ENCODE measurements at places on chromosomes 3 and 15.

DNA sequence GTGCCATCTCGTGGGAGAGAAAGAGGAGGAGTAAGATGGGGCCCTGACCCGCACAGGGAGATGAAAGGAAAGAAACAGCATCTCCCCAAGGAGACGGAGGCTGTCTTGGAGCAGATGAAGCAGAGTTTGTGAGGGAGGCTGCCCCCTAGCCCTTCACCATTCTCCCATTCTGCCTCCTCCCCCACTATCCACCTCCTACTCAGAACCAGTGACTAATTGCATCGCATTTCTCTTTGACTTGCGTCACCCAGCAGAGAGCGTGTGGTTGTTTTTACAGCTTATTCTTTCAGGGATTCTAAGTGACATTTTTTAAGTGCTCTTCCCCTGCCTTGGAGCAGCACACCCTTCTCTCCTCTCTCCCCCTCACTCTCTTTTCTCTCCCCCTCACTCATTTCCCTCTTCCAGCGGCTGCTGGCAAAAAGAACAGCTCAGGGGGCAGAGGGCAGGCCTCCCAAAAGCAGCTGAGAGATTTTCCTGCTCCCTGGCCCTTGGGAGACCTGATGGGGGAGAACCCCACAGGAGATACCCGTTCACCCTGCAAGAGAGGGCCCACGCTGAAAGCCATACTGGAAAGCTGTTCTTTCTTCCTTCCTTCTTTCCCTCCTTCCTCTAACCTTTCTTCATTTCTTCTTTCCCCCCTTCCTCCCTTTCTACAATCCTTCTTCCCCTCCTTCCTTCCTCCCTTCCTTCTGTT, 91.8 kb downstream of the MRPL46 start:
- DNase-seq: no peak

GRCh38 chr15:42716626-42717025, 20.3 kb downstream of the CDAN1 start:
- no peak for DNase-seq

GRCh38 chr15:101641894-101642293, 10.3 kb downstream of the TM2D3 start:
- DNase-seq: no peak

GRCh38 chr15:63063164-63063756, 20.7 kb downstream of the TPM1 start:
- no peak for DNase-seq

DNA sequence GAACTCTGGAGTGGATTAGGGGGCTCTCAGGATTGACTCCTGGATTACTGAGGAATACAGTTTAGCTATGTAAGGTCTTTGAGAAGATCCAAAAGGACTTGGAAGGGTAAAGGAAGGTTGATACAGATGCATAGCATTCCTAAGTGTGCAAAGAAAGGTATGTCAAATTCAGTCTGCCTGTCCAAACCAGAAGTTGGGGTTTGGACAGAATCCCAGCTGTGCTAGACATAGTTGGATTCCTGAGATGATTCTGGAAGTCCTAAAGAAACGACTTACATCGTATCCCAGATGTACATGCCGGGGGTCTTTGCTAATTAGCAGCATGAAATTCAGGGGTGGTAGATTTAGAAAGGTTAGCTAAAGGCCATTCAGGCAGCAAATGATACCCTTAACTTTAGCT, 97.7 kb upstream of the TSPAN3 start:
- DNase-seq: no peak

GRCh38 chr15:57306161-57306943, 70.0 kb upstream of the CGNL1 start:
- DNase-seq: peak; percentile 89

- no peak for DNase-seq
Measured at GRCh38 chr3:149203758-149204157, 17.9 kb downstream of the CP start.

DNA sequence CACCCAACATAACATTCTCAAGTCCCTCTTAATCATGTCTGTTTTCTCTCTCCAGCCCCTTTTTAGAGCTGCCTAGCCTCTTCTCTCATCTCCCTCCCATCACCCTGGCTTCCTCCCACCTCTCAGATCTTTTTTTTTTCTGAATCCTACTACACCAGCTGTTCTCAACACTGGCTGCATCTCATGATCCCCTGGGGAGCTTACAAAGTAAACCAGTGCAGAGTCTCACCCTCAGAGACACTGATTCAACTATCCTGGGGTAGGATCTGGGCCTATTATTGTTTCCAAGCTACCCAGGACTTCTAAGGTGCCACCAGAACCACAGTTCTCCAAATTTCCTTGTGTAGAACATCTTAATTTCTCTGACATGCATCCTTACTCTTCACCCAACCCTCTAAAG, 50.3 kb upstream of the ACAN start:
- no peak for DNase-seq

DNA sequence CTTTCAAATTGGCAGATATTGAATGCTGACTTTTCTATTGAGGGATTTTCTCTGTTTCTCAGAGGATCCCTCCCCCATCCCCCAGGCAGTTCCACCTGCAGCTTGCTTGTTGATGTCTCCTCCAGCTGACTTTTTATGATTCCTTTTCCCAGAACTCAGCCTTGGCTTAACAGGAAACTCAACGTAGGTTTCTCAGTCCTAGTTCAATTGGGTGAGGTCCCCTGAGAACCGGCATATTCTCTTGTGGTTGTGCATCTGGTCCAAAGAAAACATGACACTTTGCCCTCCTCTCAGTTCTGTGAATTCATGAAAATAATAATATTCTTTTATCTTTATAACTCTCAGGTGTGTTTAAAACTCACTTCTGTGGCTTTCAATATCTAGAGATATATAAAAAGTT, 1222.1 kb downstream of the OTOL1 start:
- DNase-seq: no peak

DNA sequence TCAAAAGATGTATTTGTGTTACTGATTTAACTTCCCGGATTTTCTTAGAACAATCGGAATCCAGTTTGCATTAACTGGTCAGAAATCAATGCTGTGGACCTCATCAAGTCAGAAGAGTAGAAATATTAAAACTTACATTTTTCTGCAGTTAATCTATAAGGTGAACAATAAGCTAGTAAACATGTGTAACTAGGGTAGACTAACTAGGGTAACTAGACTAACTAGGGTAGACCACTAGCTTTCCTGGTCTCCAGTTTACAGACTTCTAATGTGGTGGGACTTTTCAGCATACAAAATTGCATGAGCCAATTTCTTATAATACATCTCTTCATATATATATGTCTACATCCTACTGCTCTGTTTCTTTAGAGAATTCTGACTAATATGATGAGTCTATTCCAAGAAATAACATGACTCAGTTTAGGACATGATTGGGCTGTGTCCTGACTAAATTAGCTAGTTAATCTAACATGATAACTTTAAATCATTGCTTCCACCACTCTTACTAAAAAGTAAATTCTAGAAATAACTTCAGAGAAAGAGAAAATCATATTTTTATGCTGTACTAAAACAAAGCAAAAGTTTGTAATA, 5.3 kb downstream of the PLSCR2 start:
- no peak for DNase-seq

GRCh38 chr15:101528108-101528916, 38.8 kb upstream of the PCSK6 start:
- peak; percentile 71 for DNase-seq

GRCh38 chr15:100341239-100341749, 481 bp downstream of the ADAMTS17 start:
- no peak for DNase-seq

DNA sequence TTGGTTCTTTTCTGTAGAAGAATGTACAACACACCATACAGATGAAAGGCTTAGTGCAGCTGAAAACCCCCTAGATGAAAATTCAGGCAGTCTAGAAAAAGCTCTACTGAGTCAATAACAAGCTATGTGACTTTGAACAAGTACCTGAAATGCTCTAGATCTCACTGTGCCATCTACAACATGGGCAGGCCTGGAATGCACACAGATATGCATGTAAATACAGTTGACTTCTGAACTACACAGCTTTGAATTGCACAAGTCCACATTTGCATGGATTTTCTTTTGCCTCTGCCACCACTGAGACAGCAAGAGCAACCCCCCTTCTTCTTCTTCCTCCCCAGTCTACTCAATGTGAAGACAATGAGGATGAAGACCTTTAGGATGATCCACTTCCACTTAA, 98.4 kb downstream of the CNTN3 start:
- DNase-seq: no peak

DNA sequence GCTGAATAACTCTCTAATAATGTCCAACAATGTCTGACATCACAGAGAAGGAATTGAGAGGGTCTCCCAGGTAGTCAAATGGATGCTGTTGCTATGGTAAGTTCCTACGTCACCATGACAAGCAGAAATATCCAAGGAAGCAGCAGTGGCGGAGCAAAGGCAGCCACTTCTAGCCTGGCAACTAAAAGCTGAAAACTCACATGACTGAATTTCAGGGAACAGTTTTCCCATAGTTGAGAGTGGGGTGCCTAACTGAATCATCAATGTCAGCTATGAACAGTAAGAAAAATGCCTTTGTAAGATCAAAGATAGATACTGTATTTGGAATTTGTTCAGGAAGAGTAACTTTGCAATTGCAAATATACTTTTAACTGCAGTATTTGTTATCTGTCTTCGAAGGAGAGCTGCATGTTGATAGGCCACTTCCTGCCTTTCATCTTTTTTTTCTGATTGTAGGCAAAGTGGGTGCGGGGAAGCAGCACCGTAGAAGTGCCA, 161.7 kb downstream of the BBX start:
- DNase-seq: no peak

DNA sequence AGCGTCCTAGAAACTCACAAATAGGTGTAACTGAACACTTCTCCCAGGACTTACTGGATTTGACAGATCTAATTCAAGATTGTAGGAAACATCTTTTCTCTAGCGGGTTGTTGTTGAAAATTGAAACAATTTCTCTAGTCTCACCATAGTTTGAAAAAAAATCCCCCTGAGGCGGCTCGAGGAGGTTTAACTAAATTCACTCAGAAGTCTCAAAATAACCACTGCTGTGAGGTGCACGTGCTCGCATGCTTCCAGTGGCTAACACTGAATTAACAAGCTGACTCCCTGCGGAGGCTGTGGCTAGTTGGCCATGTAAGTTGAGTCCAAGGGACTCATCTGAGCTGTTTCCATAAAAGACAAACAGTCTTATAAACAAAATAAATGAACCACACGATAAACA, 503.9 kb downstream of the OCA2 start:
- no peak for DNase-seq

GRCh38 chr3:39105687-39106063, 1.8 kb downstream of the GORASP1 start:
- no peak for DNase-seq

DNA sequence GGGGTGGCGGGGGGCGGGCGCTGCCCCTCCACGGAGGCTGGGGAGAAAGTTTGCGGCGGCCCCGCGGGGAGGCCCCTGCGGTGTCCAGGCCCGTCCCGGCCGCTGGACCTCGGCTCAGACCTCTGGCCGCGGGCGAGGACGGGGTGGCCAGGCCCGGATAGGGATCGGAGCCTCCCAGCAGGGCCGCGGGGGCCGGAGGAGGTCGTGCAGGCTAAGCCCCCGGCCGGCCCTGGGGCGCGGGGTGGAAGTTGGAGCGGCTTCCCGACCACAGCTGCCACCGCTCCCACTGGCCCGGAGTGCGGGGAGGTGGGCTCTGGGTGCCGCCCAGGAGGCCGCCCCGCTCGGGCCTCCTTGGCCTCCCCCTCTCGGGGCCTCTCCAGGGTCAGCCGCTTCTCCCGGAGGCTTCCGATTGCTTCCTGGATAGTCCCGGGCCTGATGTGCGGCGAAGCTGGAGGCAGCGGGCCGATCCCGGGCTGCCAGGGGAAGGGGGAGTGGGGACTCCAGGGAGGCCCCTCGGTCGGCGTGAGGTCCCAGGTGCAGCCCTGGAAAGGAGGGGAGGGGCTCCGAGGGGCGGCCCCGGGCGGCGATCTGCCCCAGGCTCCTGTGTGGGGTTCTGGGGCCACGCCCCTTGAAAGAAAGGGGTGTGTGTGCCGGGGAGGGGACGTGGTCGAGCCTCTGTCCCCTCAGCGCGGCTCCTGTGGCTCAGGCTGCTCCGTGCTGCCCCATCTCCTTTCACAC, 907 bp downstream of the PLXNA1 start:
- no peak for DNase-seq

- no peak for DNase-seq
Measured at GRCh38 chr3:42118762-42119361, 27.7 kb downstream of the TRAK1 start.

DNA sequence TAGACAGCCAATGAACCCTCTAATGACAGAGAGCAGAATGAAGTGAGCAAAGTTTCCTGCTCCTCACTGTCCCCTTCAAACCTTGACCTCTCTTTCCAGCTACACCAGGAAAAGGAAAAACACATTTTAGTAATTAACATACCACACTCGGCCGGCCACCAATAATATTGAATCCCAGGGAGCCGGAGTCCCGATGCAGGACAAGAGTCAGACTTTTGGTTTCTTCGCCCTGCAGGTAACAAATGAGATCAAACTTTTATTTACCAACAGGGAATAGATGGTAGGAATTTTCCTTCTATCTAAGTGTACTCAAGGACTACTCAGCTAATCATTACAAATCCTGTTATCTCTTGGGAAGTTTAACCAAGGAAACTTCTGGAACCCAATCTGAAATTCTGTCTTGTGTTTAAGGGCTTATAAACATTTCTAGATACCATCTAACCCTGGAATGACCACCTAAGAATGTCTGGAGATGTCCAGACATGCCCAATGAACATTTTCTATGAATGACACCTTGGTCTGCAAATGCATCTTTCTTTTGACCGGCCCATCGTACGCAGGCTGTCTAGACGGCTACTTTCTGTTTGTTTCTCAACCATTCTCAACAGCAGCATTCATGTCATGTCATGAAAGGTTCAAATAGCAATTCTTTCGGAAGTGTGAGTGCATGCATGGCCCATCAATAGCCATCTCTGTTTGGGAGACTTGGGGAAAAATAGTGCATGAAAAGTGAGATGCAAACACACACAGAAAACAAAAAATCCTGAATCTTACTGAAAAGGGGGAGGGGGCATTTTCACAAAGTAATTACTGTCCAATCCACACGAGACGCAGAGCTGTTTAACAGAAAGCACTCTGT, 16.1 kb downstream of the PDZRN3 start:
- no peak for DNase-seq

DNA sequence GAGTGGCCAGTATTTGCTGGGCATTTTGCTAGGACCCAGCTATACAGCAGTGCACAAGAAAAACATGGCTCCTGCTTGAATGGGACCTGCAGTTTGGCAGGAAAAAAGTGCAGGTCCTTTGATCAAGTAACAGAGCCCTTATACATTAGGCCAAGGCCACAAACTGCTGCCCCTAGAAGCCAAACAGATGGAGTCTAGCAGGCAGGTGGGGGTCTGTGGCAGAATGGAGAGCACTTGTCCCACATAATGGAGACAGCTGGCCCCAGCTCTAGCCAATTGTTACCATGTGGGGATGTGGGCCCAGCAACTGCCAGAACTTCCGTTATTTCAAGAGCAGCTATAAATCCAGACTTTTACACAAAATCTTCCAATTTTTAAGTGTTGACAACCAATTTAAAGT, 79.3 kb downstream of the SHQ1 start:
- DNase-seq: no peak

GRCh38 chr3:30683769-30684168, 77.4 kb downstream of the TGFBR2 start:
- DNase-seq: no peak

GRCh38 chr3:119600732-119601131, 3.0 kb downstream of the PLA1A start:
- DNase-seq: peak; percentile 27

Measured in left ventricle myocardium inferior (tissue), 1 donor.